ENCODE measurements at places on chromosomes 7 and 10. TPM values are rescaled to one million over a fixed set of nuclear protein-coding genes. Genes with fewer than 3 reads are reported as not detected.

DNA sequence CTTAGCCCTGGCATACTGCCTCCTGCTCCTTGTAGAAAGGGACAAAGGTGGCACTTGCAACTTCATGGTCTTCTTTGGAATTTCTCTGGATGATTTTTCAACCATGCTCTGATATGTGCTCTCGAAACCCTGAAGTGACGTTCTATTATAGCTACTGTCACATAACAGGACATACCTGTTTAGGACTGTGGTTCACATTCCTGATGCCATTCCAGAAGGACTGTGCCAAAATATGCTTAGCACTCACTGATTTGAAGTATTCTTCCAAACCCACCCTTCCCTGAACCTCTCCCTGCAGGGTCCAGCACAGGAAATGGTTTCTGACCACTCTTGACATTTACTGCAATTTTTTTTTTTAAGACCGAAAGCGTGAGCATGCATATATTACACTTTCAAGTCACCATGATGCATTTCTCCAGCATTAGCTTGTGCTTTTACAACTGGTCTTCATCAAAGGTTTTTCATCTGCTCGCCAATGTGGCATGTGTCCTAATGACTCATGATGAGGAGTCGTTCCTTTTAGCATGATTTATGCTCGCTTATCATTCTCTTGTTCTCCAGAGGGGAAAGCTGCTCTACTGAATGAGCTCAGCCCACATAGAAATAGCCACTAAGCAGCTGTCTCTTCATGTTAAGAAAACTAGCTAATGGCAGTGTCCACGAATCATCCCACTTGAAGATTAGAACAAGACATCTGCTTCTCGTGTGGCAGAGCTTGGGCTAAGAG, 135.2 kb downstream of the ADAM12 start:
- H3K4me3 ChIP-seq: no peak overlapping the region
- H3K27ac ChIP-seq: no peak overlapping the region
- DNase-seq: no peak
- H3K4me1 ChIP-seq: no peaks in the 10 kb centered on the region

DNA sequence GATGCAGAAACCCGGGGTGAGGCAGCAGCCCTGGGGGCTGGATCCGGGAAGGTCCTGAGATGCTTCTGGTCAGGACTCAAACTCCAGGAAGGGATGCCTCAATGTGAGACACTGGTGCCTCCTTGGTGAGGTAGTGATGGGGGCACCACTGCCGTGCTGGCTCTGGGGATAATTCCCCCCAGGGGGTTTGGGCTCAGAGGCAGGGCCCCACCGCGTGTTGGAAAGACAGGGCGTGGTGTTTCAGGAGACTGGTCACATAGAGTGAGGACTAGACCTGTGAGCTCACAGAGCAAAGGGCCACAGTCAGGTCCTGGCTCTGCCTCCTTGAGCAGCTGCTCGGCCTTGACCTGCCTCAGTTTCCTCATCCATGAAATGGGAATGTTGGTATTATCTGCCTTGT, 361.9 kb downstream of the GLRX3 start:
- H3K27me3 ChIP-seq: no peaks in the 10 kb centered on the region
- H3K4me1 ChIP-seq: no peaks in the 10 kb centered on the region
- DNase-seq: no peak
- no peaks in the 10 kb centered on the region for H3K36me3 ChIP-seq
- no peak overlapping the region for H3K4me3 ChIP-seq
- H3K27ac ChIP-seq: no peak overlapping the region

DNA sequence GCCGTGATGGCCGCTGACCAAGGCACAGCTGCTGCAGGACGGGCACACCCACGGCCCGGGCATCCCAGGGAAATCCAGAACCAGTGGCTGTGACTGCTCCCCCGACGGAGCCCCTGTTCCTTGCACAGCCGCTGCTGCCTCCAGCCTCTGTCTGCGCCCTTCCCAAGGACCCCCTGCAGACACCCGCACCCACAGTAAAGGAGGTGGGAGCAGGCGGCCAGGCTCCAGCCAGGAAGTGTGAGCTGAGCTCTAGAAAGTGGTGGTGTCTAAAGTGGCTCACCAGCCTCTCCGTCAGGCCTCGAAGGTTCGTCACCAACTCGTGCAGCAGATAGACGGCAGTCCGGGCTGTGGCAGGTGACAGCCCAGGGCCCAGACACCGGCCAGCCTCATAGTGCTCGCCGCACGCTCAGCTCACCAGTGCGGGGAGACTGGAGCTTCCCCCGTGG, 306.7 kb downstream of the DNAJB6 start:
- peaks cover 6% of the 10 kb centered on the region for H3K27me3 ChIP-seq
- H3K4me3 ChIP-seq: no peak overlapping the region
- H3K27ac ChIP-seq: no peak overlapping the region
- no peaks in the 10 kb centered on the region for H3K4me1 ChIP-seq

DNA sequence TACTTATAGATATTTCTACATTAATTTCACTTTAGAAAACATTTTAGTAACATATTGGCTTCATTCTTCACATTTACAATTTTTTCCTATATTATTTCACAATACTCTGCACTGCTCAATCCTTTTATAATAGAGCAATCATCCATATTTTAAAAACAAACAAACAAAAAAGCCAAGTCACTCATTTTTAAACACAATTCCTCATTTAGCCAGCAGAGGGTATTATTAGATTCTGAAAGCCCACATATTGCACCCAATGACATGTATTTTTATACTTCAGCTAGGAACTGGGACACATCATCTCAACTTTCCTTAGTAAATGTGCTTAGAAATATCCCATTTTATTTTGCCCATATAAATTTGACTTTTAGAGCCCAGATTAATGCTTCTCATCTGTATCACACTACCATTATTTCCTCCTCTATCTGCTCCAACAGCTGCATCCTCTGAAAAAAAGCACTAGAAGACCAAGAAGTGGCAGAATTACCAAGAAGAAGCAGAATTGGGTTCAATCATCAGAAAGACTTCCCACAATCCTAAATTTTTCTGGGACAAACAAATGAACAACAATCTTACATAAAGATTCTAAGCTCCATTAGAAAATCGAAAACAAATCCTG, 29.5 kb downstream of the CTNNA3 start:
- no peaks in the 10 kb centered on the region for H3K36me3 ChIP-seq
- H3K4me3 ChIP-seq: peak overlapping the region; percentile 63
- H3K4me1 ChIP-seq: peaks cover 21% of the 10 kb centered on the region
- no peaks in the 10 kb centered on the region for H3K27me3 ChIP-seq

GRCh38 chr7:80722616-80723195, 84.3 kb downstream of the CD36 start:
- no peaks in the 10 kb centered on the region for H3K27me3 ChIP-seq
- H3K27ac ChIP-seq: peak overlapping the region; percentile 31
- H3K4me3 ChIP-seq: no peak overlapping the region
- H3K36me3 ChIP-seq: no peaks in the 10 kb centered on the region

Gene LIPN
- not detected for total RNA-seq

GRCh38 chr10:98170249-98171117, 36.0 kb downstream of the R3HCC1L start:
- no peak overlapping the region for H3K4me3 ChIP-seq
- DNase-seq: no peak
- H3K4me1 ChIP-seq: peaks cover 10% of the 10 kb centered on the region
- no peak overlapping the region for H3K27ac ChIP-seq

GRCh38 chr10:43316516-43316915, 49.7 kb upstream of the RASGEF1A start:
- H3K36me3 ChIP-seq: no peaks in the 10 kb centered on the region
- no peak for DNase-seq
- H3K27ac ChIP-seq: no peak overlapping the region
- H3K4me1 ChIP-seq: no peaks in the 10 kb centered on the region
- H3K4me3 ChIP-seq: no peak overlapping the region

DNA sequence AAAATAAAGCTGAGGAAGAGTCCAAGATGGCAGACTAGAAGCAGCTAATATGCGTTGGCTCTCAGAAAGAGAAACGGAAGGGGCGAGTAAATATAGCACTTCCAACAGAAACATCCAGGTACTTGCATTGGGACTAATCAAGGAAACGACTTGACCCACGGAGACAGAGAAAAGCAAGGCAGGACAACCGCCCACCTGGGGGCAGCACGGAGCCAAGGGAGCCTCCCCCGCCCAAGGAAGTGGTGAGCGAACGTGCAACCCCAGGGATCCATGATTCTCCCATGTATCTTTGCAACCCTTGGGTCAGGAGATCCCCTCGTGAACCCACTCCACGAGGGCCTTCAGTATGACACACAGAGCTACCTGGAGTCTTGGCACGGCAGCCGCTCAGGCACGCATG, 45.4 kb upstream of the GRM3 start:
- no peak overlapping the region for H3K27ac ChIP-seq
- no peaks in the 10 kb centered on the region for H3K36me3 ChIP-seq
- no peaks in the 10 kb centered on the region for H3K27me3 ChIP-seq
- DNase-seq: no peak
- H3K4me3 ChIP-seq: no peak overlapping the region

GRCh38 chr7:132773527-132773956, 197.3 kb upstream of the PLXNA4 start:
- H3K4me1 ChIP-seq: no peaks in the 10 kb centered on the region
- H3K4me3 ChIP-seq: no peak overlapping the region
- H3K27me3 ChIP-seq: no peaks in the 10 kb centered on the region
- DNase-seq: no peak

GRCh38 chr7:81833401-81833800, 63.6 kb upstream of the HGF start:
- H3K27me3 ChIP-seq: no peaks in the 10 kb centered on the region
- H3K36me3 ChIP-seq: no peaks in the 10 kb centered on the region
- H3K27ac ChIP-seq: no peak overlapping the region
- no peaks in the 10 kb centered on the region for H3K4me1 ChIP-seq
- no peak overlapping the region for H3K4me3 ChIP-seq

DNA sequence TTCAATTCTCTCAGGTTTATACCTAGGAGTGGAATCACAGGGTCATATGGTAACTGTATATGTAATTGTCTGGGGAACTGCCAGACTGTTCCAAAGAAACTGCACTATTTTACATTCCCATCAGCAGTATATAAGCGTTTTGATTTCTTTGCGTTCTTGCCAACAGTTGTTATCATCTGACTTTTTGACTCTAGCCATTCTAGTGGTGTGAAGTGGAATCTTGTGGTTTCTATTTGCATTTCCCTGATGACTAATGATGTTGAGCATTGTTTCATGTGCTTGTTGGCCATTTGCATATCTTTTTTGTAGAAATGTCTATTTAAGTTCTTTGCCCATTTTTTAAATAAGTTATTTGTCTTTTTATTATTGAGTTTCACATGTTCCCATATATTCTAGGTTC, 44.3 kb upstream of the ZC3HAV1 start:
- no peak for DNase-seq
- H3K27ac ChIP-seq: no peak overlapping the region
- no peaks in the 10 kb centered on the region for H3K36me3 ChIP-seq

- H3K4me1 ChIP-seq: peaks cover 41% of the 10 kb centered on the region
- H3K36me3 ChIP-seq: no peaks in the 10 kb centered on the region
- H3K27me3 ChIP-seq: no peaks in the 10 kb centered on the region
- DNase-seq: no peak
Measured at GRCh38 chr10:3782146-3782450, 2.9 kb downstream of the KLF6 start.

Gene KLHL7
- 11.6 TPM for total RNA-seq

Gene ENTPD1
- total RNA-seq: 1.6 TPM

- no peaks in the 10 kb centered on the region for H3K27me3 ChIP-seq
- no peak overlapping the region for H3K27ac ChIP-seq
- DNase-seq: no peak
Measured at GRCh38 chr7:143385891-143386781, 5.0 kb downstream of the ZYX start.

Gene PIK3CG
- 1.1 TPM for total RNA-seq

DNA sequence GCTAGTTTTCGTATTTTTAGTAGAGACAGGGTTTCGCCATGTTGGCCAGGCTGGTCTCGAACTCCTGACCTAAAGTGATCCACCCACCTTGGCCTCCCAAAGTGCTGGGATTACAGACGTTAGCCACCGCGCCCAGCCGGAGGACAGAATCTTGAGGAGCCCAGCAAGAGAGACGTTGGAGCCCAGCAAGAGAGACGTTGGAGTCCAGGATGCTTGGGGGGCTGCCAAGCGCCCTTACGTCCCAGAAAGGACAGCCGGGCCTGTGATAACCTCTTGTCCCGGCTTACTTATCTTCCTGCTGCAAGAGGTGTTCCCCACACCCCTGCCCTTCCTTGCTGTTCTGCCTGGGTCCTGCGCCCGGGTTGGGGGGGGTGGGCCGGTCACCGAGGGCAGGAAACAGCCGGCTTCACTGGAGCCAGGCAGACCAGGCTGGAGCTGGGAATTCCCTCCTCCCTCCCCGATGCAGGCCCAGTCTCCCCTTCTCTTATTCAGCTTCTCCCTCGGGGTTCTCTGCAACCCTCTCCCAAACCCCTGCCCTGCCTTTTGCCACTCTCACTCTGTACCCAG, 1.9 kb upstream of the EPHB4 start:
- no peaks in the 10 kb centered on the region for H3K36me3 ChIP-seq
- H3K27ac ChIP-seq: peak overlapping the region; percentile 30
- DNase-seq: peak; percentile 64
- H3K4me1 ChIP-seq: no peaks in the 10 kb centered on the region
- peak overlapping the region; percentile 67 for H3K4me3 ChIP-seq
- H3K27me3 ChIP-seq: no peaks in the 10 kb centered on the region
